ENCODE measurements at places on chromosomes 7 and 10.

DNA sequence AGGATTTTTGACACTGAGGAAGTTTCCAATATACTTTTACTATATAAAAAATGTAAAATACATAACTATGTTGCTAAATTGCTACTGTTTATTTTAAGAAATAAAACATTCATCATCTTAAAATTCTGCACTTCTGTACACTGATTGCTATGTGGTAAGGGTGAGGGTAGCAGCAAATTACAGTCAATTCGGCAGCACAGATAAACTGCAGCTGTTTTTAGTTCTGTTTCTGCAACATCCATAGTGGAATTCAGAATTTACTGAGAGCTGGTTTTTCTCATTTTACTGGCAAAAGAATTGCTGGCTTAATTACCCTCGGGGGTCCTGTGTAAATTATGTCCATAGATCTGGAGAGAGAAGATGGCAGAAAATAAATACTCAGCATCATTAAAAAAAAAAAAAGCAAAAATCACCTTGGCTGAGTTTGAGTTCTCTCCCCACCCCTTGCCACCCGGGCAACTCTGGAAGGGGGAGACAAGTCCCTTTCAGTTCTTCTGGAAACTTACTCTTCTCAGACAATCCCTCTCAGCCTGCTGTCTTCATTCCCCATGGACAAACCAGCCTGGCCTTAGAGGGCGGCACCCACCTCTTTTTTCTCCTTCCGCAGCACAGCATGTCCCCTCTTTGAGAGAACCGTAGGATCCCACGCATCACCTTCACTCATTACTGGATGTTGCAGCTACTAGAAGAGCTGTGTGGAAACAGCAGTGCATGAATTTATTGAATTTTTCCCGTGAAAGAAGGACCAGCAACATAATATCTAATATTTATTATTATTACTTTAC, 501.1 kb upstream of the CELF2 start:
- DNase-seq: no peak

- peak; percentile 14 for DNase-seq
Measured at GRCh38 chr7:91242097-91242844, 22.0 kb upstream of the FZD1 start.

DNA sequence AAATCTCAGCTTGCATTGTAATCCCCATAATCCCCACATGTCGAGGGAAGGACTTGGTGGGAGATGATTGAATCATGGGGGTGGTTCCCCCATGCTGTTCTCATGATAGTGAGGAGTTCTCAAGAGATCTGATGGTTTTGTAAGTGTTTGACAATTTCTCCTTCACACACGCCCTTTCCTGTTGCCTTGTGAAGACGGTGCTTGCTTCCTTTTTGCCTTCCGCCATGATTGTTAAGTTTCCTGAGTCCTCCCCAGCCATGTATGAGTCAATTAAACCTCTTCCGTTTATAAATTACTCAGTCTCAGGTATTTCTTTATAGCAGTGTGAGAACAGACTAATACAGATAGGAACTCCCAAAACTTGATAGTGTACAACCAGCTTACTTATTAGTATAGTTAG, 98.6 kb downstream of the CREM start:
- DNase-seq: no peak

- DNase-seq: no peak
Measured at GRCh38 chr7:17236171-17236570, 62.3 kb upstream of the AHR start.

GRCh38 chr10:133528845-133529575, 1.8 kb downstream of the CYP2E1 start:
- DNase-seq: no peak

GRCh38 chr7:45082031-45082830, 6.5 kb downstream of the NACAD start:
- DNase-seq: no peak

DNA sequence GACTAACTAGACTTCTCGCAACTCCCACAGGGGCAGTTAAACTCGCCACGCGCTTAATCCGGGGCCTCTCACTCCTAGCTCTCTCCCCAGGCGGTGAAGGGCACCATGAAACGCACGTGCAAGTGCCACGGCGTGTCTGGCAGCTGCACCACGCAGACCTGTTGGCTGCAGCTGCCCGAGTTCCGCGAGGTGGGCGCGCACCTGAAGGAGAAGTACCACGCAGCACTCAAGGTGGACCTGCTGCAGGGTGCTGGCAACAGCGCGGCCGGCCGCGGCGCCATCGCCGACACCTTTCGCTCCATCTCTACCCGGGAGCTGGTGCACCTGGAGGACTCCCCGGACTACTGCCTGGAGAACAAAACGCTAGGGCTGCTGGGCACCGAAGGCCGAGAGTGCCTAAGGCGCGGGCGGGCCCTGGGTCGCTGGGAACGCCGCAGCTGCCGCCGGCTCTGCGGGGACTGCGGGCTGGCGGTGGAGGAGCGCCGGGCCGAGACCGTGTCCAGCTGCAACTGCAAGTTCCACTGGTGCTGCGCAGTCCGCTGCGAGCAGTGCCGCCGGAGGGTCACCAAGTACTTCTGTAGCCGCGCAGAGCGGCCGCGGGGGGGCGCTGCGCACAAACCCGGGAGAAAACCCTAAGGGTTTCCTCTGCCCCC, 19.5 kb downstream of the WNT8B start:
- DNase-seq: peak; percentile 89

GRCh38 chr7:111312966-111313365, 222.0 kb downstream of the LRRN3 start:
- DNase-seq: no peak

GRCh38 chr10:82883603-82884002, 1008.6 kb downstream of the NRG3 start:
- no peak for DNase-seq

DNA sequence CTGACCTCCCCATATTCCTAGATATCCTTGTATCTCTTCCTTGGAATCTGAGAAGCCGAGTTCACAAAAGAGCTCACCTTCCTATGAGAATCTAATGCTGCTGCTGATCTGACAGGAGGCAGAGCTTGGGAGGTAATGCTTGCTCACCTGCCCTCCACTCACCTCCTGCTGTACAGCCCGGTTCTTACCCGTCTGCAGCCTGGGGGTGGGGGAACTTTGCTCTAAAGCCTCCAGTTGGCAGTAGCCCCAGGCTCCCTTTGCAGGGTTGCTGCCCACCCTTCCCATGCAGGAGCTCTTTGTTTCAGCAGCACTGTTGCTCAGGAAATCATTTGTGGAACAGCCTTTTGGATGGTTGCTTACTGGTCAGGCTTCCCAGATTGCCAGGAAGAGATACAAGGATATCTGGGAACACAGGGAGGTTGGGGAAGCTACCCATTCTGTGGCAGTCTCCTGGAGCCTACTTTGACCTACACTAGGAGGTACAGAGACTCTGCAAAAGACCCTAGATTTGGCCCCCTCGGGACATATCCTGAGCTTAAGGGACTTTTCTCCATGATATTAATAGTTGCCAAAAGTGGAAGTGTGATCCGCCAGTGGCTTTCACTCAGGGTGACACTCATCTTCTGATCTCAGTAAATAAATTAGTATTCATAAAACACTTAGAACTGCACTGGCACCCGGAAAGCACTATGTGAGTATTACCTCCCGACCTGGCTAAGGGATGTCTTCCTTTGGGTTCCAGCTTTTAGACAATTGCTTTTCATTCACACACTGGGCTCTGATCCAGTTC, 363.7 kb upstream of the PODXL start:
- no peak for DNase-seq

GRCh38 chr7:86818903-86819302, 175.2 kb downstream of the GRM3 start:
- peak; percentile 19 for DNase-seq

DNA sequence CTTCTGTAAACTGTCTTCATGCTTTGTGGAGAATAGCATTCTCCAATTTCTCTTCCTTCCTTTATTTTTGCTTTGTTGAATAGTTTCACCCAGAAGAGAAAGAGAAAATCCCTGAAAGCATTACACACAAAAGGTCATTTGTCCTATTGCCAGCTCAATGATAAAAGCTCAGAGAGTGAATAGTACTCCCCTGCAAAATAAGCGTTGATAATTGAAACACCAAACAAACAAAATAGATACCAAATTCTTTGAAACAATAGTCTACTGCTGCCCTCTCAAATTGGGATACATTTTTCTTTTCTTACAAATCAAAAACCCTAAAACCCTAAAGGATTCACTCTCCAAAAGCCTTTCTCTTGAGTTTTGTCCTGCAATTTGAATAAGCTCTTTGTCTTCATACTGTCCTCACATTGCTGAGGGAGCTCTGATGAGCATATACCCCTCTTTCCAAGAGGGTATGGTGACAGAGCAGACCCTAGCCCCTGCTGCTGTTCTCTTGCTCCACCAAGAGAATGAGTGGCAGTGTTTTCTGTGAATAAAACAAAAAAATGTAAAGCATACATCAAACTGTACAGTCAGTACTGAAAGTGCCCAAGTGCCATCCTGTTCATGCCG, 134.4 kb downstream of the CSTF2T start:
- DNase-seq: no peak

DNA sequence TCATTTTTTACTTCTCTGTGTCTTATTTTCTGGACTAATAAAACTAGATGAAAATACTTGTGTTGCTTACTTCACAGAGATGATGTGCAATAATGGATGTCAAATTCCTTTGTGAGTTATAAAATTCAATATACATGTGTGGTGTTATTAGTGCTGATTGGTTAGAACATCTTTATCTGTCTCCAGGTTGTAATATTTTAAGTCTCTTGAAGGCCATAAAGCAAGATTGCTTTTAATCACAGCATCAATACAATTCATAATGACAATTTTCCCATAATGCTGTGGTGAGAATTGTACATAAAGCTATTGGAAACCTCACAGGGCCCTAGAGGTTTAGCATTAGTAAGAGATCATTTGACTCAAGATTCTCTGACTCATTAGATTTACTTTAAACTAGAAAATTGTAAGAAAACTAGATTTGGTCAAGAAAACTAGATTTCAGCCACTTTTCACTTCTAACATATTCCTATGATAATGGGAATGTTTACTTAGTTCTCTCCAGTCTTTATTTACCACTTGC, 963.7 kb downstream of the REEP3 start:
- DNase-seq: no peak

- no peak for DNase-seq
Measured at GRCh38 chr7:127879436-127879835, 151.8 kb downstream of the LRRC4 start.

- no peak for DNase-seq
Measured at GRCh38 chr10:97011397-97011796, 174.4 kb downstream of the SLIT1 start.

DNA sequence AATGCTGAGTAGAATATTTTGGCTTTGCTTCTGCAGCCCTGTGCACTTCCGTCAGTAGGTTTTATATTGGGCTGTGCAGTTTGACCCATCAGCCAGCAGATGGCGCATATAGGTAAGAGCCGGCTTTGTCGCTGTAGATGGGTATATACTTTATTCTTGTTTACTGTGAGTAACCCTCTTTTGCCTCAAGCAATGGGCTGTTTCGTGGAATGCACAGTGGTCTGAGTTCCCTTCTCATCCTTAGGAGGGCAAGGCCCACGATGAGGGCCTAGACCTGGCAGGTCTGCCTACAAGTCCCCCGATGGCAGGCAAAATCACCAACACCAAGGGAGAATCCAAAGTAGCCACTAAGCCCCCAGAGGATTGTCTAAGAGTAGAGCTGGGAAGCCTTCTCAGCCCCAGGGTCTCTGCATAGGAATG, 1002.9 kb upstream of the KCND2 start:
- peak; percentile 45 for DNase-seq

GRCh38 chr7:158753900-158754299, 49.3 kb upstream of the NCAPG2 start:
- DNase-seq: no peak

All from HEK293T (cell line).